G401 (cell line): ENCODE measurements at places on chromosomes 6 and 20. TPM values are rescaled to one million over a fixed set of nuclear protein-coding genes. Genes with fewer than 3 reads are reported as not detected.

Gene CALHM6
- total RNA-seq: 0.74 TPM in 1 of 2 replicates, not detected in the other

Gene FAM209B
- total RNA-seq: not detected in 2 replicates

Gene TINAG
- total RNA-seq: not detected in 2 replicates

Gene PRKN
- total RNA-seq: 0.18 and 1.1 TPM in 2 replicates

Gene RGS17
- total RNA-seq: 0.58 TPM in 1 of 2 replicates, not detected in the other

DNA sequence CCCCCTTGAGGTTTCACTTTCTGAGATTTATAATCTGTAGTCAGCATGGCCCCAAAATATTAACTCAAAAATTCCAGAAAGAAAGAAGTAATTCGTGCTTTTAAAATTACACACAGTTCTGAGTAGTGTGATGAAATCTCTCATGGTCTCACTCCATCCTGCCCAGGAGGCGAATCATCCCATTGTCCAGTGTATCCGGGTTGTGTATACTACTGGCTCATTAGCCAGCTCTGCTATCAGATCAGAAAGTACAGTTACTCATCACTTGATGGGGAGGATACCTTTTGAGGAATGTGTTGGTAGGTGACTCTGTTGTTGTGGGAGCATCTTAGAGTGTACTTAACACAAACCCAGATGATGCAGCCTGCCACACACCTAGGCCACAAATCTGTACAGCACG, 65.2 kb downstream of the CDC5L start:
- DNase-seq: no peak

DNA sequence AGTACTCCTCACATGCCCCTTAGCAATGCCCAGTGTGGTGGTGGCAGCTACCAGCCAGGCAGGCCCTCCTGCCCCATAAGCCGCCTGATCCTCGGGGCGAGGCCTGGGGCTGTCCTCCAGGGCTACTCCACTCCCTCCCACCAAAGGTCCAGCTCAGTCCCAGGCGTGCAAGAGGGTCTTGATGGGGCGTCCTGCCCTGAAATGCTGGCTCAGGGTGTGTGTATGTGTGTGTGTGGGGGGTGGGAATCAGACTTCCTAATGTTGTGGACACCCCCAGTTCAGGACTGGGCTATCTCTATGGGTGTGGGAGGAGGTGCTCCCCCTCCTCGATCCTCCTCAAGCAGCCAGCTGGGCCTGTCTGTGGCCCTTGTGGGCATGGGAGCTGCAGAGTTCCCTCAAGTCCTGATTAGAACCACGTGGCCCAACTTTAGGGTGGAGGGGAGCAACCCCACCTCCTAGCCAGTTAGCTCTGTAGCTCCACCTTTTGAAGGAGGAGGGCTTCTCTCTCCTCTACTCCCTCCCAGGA, 7.5 kb downstream of the HSPA12B start:
- DNase-seq: no peak

DNA sequence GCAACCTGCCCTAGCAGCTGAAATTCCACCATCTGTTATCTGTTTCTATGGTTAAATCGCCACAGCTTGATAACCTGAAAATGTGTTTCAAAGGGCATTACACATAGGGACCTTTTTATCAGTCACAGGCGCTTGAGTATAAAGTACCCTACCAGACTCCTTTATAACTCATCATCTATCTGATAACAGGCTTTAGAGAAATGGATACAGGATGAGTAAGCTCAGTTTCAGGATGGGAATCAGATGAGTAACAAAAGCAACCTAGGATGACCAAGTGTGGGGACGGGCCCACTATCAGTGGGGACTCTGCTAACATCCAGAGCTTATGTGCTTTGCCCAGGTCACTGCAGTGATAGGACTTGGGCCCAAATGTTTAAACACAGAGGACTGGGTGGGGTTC, 75.6 kb downstream of the PRND start:
- DNase-seq: no peak

DNA sequence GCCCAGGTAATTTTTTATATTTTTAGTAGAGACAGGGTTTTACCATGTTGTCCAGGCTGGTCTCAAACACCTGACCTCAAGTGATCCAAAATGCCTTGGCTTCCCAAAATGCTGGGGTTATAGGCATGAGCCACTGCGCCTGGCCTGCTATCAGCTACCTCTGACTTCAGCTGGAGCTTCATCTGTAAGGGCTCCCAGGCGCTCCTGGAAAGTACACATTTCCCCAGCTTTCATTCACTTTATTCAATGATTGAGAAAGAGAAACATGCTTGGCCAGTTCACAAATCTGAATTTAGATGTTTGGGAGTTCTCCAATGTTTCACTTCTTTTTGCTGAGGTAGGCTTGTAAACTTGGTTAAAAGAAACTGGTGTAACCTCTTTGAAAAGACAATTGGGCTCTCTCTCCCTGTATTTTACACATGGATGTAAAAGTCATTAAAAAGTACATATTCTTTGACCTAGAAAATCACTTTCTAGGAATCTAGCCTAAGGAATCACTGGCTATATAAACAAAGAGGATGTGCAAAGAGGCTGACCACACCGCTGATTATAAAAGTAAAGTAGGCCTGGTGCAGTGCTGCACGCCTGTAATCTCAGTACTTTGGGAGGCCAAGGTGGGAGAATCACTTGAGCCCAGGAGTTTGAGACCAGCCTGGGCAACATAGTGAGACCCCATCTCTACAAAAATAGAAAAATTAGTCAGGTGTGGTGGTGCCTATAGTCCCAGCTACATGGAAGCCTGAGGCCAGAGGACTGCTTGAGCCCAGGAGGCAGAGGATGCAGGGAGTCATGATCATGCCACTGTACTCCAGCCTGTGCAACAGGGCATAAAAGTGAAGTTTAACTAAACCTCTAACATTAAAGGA, 128.9 kb downstream of the BACH2 start:
- no peak for DNase-seq

DNA sequence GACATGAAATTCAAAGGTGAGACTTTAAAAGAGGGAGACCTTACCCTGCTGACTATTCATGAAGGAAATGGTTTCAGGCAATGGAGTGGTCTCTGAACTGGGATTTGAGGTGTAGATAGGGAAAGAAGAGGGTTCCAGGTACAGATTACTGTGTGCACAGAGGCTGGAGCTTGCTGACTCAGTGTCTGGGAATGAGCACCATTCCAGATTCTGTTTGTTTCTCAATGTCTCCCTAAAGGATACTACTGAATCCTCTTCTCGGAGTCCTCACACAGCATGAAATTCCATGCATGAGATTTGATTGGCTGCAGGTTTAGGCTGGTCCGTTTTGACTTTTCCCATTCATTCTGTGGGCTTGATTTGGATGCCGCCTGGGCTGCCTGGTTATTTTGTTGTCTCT, 49.0 kb downstream of the PPP1R14C start:
- DNase-seq: no peak

DNA sequence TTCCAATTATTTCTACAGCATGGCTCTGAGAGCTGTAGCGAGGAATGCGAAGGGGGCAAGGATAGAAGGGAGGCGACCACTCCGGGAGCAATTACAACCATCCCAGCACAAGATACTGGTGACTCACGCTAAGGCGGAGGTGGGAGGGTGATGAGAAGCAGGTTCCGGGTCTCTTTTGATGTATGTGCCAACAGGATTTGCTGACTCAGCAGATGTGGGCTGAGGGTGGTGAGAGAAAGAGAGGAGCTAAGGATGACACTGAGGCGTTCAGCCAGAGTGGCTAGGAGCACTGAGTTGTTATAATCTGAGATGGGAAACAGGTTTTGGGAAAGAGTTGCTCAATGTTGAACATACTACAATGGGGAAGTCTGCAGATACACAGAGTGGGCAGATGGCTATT, 9.3 kb upstream of the TXNDC5 start:
- no peak for DNase-seq

- DNase-seq: no peak
Measured at GRCh38 chr6:2147766-2148448, 97.5 kb downstream of the GMDS start.

GRCh38 chr6:122098201-122098678, 301.2 kb upstream of the HSF2 start:
- DNase-seq: no peak
